ENCODE measurements at places on chromosomes 13 and 19. TPM values are rescaled to one million over a fixed set of nuclear protein-coding genes. Genes with fewer than 3 reads are reported as not detected.

Gene OLFM2
- 20.2 TPM for total RNA-seq

Gene AMER2
- not detected for total RNA-seq

Gene TIMM13
- total RNA-seq: 63.9 TPM

Gene KANK3
- total RNA-seq: 9.1 TPM

Gene PPP1R13L
- total RNA-seq: 24.4 TPM

Gene ZNF571
- 4.5 TPM for total RNA-seq

Gene SWSAP1
- 4.3 TPM for total RNA-seq

Gene RPS15
- total RNA-seq: 1,683 TPM

Gene ZNF492
- 1.4 TPM for total RNA-seq

Gene FCAR
- total RNA-seq: not detected
